ENCODE measurements at places on chromosomes 3 and 15.

- no peak for DNase-seq
Observed at GRCh38 chr3:71951842-71952241, 166.9 kb upstream of the PROK2 start.

GRCh38 chr15:34473840-34474239, 36.2 kb upstream of the GOLGA8A start:
- no peak for DNase-seq

DNA sequence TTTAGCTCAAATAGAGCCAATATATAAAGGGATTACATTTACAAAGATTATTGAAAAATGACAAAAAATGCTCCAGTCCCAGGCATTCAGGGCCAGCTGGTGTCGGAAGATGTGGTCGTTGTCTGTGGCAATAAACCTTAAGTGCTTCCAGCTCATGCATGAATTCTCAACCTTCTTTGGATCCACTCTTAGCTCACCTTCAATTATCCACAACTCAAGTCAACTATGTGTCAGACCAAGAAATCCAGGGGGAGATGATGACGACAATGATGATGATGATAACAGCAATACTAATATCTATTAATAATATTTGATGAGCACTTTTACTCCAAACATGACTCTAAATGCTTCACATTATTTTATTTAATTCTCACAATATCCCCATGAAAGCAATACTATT, 53.6 kb upstream of the PXYLP1 start:
- no peak for DNase-seq

GRCh38 chr15:55007561-55007960, 189.2 kb downstream of the RSL24D1 start:
- no peak for DNase-seq

Measured in brain microvascular endothelial cell (primary cell).